ENCODE measurements at places on chromosomes 3 and 15.

DNA sequence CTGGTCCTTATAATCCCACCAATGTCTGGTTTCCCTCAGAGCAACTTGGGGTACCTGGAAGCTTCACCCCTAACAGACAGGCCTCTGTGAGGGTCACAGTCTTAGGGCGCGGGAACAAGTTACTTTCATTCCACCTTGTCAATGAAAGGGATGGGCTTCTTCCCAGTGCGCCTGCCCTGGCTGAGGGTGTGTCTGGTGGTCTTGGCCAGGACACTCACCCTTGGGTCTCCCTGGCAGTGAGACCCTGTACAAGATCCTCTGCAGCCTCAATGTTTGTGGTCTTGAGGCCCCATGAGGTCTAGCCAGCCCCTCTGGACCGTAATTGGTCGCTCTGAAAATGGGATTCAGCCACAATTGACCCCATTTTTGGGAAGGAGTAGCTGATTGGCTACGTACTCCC lies 40.2 kb downstream of the SMAD6 start:
- DNase-seq, result no peak

DNA sequence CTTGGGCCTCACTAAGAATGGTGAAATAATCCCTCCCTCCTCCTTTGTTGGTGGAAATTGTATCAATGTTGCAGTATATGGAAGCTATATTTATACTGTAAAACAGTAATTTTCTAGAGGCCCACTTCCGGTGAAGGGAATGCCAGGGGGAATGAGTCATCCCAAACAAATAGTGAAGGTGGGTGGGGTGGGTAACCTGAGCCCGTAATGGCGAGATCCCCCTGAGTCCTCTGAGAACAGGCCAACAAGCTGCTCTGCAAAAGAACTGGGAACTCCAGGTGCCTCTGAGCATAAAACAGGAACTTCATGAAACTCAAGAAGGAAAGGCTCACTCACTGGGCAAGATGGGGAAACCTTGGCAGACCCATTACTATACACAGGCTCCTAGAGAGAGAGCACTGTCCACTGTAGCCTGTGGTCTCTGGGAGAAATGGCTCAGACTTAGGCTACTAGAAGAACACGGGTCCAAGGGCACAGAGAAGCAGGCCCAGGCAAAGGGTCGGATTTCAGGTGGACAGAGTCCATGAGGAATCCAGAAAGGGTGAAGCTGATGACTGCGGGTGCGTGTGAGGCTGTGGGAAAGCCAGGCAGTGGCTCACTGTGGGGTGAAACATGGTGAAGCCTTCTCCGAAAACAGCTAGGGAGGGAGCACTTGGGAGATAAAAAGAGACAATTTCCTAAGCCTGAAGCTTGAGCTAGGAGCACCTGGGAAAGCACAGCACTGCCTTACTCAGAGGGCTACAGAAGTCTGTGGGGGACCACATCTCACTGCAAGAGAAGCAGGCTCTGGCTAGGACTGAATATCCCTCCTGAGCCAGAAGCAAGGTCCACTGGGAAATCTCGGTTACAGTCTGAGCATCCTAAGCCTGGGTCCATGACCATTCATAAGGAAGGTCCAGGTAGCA lies 19.8 kb downstream of the LARP6 start:
- no peak for DNase-seq

GRCh38 chr3:154144825-154145465 lies 23.8 kb downstream of the ARHGEF26 start:
- DNase-seq, result no peak

DNA sequence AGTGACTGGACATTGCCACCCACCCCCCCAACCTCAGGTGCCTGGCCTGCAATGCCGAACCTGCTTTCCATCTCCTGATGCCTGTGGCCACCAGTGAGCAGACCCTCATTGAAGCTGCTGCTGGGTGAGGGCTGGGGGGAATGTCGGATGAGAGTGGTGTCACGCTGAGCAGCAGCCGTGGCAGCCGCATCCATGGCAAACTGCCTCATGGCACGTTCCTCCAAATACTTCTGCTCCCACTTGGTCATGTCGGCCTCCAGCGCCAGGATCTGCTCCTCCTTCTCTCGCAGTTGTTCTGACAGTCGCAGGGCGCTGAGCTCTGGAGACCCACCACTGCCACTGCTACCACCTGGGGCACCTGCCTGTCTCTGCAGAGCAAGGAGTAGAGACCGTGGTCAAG lies 14.2 kb downstream of the AMOTL2 start:
- DNase-seq, result no peak

GRCh38 chr3:137110392-137110996 lies 152.7 kb downstream of the IL20RB start:
- peak; percentile 34 for DNase-seq

- no peak for DNase-seq
Measured at GRCh38 chr15:47246317-47246716, 471.0 kb upstream of the SEMA6D start.

DNA sequence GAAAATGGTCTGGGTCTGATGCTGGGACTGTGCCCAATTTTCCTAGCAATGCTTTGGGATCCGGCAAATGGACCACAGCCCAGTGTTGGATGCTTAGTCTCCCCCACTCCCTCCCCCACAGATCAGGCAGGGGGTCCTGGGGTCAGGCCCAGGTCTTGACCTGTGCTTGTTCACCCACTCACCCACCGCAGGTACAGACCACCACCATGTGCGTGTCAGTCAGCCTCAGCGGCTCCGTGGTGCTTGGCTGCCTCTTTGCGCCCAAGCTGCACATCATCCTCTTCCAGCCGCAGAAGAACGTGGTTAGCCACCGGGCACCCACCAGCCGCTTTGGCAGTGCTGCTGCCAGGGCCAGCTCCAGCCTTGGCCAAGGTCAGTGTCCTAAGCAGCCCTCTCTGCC lies 10.6 kb downstream of the GRM2 start:
- DNase-seq, result no peak

GRCh38 chr3:16286161-16286560 lies 21.1 kb downstream of the OXNAD1 start:
- peak; percentile 39 for DNase-seq

GRCh38 chr15:39028069-39028468 lies 463.5 kb upstream of the RASGRP1 start:
- no peak for DNase-seq

GRCh38 chr3:4163011-4163410 lies 140.2 kb upstream of the SETMAR start:
- DNase-seq, result no peak

DNA sequence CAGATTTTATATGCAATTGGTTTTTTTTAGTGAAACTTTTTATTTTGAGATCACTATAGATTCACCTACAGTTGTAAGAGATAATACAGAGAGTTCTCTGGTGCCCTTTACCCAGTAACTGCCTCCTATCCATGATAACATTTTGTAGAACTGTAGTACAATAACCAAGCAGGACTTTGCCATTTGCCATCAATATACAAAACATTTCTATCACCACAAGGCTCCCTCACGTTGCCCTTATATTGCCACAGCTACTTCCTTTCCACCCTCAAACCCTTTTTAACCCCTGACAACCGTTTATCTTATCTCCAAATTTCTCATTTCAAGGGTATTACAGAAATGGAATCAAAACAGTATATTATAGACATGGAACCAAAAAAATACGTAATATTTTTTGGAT lies 130.7 kb upstream of the GOLGA6L4 start:
- DNase-seq, result no peak

DNA sequence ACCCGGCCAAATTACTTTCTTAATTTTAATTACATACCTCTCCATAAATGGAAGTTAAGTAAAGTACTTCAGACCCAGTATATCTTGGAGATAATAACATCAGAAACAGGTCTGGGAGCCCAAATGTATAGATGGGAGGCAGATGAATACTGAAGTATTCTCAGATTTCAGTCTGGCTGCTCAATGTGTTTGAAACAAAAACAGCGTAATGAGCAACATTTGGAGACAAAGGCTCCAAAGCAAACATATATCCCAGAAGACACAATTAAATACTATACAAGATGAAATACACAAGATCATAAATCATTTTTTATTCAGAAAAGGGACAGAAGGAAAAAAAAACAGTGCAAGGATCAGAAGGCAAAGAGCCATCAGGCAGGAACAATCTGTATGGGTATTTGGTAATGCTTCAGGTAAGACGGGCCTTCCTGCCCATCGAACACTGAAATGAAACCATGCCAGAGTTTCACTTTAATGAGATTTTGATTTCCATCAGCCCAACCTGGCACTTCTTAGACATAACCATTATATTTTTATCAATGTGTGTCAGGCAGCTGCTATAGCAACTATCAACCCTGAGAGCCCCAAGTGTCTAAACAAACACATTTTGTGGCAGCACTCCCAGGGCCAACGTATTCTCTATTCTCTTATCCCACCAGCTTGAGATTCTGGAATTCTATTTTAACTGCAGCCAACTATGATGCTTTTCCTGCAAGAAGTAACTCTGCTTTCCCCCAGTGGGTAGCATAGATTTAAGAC lies 210.8 kb downstream of the STT3B start:
- no peak for DNase-seq

DNA sequence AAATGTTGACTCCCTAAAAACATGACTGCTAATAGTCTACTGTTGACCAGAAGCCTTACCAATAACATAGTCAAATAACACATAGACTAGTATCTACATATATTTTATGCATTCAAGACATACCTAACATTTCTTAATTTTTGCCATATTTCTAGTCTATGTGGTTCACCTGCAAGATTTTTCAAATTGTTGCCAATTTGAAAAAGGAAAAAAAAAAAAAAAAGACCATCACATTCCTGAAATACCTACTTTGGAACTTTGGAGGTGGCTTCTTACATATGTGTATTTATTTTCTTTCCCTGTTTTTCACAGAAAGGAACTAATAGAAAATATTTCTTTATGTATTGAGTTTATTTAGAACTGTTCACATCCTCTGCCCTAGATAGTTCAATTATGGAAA lies 13.4 kb upstream of the ATP13A3 start:
- no peak for DNase-seq
